Stomach (tissue), 19 donors: ENCODE measurements at places on chromosomes 16 and 17. TPM values are rescaled to one million over a fixed set of nuclear protein-coding genes. Genes with fewer than 3 reads are reported as not detected.
A peak's percentile ranks its signal among the peaks of the same experiment; 100 is the strongest.

DNA sequence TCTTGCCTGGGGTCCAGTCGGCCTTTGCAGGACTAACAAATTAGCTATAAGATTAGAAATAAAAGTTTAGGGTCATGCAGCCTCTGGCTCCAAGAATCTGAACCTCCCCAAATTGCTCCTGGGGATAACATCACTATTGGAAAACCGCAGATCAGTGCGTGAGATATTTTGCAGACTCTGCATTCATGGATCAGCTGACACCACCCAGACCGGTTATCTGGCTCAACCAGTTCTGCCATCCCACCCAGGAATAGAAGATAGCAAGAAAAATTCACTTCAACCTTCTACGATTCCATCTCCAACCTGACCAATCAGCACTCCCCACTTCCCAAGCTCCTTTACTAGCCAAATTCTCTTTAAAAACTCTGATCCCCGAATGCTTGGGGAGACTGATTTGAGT, 4.3 kb upstream of the PGS1 start:
- peak overlapping the region; percentile 94 for H3K27ac ChIP-seq
- H3K4me3 ChIP-seq: no peak overlapping the region
- H3K36me3 ChIP-seq: no peaks in the 10 kb centered on the region
- no peak for DNase-seq

- no peak overlapping the region for H3K4me3 ChIP-seq
- peaks cover 13% of the 10 kb centered on the region for H3K4me1 ChIP-seq
- H3K27ac ChIP-seq: no peak overlapping the region
These were observed 231.1 kb downstream of the SOX9 start for GRCh38 chr17:72351884-72352346.

- H3K27ac ChIP-seq: no peak overlapping the region
- no peak for DNase-seq
- no peaks in the 10 kb centered on the region for H3K36me3 ChIP-seq
- H3K4me3 ChIP-seq: no peak overlapping the region
These were observed 385.9 kb upstream of the ZFHX3 start for GRCh38 chr16:73433731-73434307.

Gene METRNL
- 452 TPM for total RNA-seq

- H3K4me3 ChIP-seq: no peak overlapping the region
- DNase-seq: peak; percentile 53
- peaks cover 24% of the 10 kb centered on the region for H3K4me1 ChIP-seq
- peaks cover 40% of the 10 kb centered on the region for H3K36me3 ChIP-seq
- peak overlapping the region; percentile 79 for H3K27ac ChIP-seq
These were observed 65.2 kb downstream of the ABCC1 start for GRCh38 chr16:16014329-16015224.

DNA sequence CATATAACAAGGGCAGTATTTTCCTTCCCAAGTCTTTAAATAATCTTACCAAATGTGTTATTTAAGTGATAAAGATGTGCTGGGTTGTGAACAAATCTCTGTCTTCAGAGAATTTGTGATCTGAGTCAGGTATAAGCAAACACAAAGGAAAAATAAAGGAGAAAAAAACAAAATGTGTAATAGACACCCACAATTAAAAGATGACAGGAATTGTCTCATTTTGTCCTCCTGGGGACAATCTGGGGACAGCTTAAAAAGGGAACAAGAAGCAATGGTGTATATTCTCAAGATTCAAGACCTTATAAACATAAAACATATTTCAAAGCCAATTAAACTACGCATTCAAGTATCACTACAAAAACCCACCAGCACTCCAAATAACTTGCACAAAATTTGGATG, 107.2 kb downstream of the TRIM37 start:
- peaks cover 8% of the 10 kb centered on the region for H3K36me3 ChIP-seq
- no peak overlapping the region for H3K4me3 ChIP-seq
- H3K4me1 ChIP-seq: no peaks in the 10 kb centered on the region
- no peak for DNase-seq

Gene ABCA8
- total RNA-seq: 50.7 TPM

GRCh38 chr16:81366316-81366932, 51.7 kb downstream of the GAN start:
- no peak overlapping the region for H3K27ac ChIP-seq
- H3K27me3 ChIP-seq: no peaks in the 10 kb centered on the region
- H3K36me3 ChIP-seq: peaks cover 100% of the 10 kb centered on the region

GRCh38 chr17:82108961-82109475, 11.0 kb upstream of the FASN start:
- H3K27me3 ChIP-seq: no peaks in the 10 kb centered on the region
- H3K36me3 ChIP-seq: peaks cover 2% of the 10 kb centered on the region
- H3K4me1 ChIP-seq: peaks cover 45% of the 10 kb centered on the region

- no peak overlapping the region for H3K27ac ChIP-seq
- no peaks in the 10 kb centered on the region for H3K4me1 ChIP-seq
- DNase-seq: no peak
- H3K4me3 ChIP-seq: no peak overlapping the region
- no peaks in the 10 kb centered on the region for H3K36me3 ChIP-seq
These were observed 1147.3 kb upstream of the GOT2 start for GRCh38 chr16:59881376-59881775.

DNA sequence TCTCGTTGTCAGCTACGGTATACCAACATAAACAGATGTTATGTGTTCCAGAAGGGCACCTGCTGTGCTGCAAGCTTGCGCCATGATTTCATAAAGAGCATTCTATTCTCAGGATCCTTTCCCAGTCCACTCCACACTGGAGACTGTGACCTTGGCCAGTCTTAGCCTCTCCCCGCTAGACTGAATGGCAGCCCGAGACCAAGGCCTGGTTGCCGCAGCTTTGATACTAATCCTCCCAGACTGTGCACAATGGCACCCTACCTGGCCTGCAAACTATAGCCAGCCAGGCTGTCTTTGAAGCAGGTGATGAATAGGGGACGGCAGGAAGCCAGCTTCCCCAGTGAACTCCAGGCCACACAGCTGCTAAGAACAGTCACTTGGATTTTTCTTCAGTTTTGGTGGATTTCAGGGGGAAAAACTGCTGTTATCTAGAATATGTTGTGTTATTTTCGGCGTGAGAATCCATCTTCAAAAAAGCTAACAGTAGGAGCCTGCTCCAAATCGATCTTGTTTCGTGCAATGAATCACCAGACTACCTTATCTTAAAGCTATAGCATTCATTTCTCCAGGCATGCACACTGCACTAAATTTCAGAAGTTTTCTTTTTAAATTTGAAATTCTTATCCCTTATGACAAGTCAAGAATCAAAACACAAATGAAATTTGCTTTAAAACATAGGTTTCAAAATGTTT, 289.0 kb downstream of the CEP112 start:
- H3K4me1 ChIP-seq: no peaks in the 10 kb centered on the region
- peak; percentile 26 for DNase-seq
- H3K27me3 ChIP-seq: no peaks in the 10 kb centered on the region
- no peak overlapping the region for H3K27ac ChIP-seq
- no peaks in the 10 kb centered on the region for H3K36me3 ChIP-seq

GRCh38 chr17:17675925-17676534, 5.2 kb upstream of the RAI1 start:
- DNase-seq: peak; percentile 56
- no peak overlapping the region for H3K4me3 ChIP-seq
- no peaks in the 10 kb centered on the region for H3K36me3 ChIP-seq

DNA sequence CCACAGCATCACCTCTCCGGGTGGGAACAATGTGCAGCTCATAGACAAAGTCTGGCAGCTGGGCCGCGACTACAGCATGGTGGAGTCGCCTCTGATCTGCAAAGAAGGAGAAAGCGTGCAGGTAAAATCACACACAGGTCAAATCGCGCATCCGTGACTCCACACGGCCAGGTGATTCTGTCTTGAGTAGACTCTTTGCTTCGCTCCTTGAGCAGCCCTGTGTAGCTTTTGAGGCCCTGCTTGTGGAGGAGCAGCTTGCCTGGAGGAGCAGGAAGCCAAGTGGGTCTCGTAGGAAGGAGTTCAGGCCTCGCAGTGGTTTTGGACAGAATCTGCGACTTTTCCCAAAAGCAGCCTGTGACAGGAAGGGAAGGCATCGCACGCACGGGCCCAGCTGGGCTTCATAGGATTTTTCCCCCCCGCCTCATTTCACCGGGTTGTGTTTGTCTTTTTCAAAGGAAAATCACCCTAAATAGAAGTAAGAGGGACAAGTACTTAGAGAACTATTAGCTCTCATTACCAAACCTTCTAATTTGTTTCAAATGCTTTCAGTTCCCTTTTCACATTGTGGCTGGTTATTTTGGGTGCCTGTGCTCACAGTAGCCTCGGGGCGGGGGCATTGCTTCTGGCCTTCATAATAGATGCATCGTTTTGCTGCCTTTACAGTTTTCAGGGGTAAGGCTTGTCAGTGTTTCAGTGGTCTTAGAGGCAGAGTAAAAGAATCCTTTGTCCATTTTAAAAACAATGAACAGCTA, 71.5 kb downstream of the SEC14L1 start:
- DNase-seq: no peak
- H3K27me3 ChIP-seq: no peaks in the 10 kb centered on the region
- H3K36me3 ChIP-seq: peaks cover 92% of the 10 kb centered on the region
- peak overlapping the region; percentile 19 for H3K27ac ChIP-seq
- H3K4me1 ChIP-seq: peaks cover 49% of the 10 kb centered on the region
- H3K4me3 ChIP-seq: no peak overlapping the region

Gene CDH3
- total RNA-seq: 4.0 TPM
